Hematopoietic multipotent progenitor cell treated with erythropoietin and hydrocortisone succinate and interleukin-3 and kit ligand, for 6 days (in vitro differentiated cells): ENCODE measurements at places on chromosomes 13 and 19.
A peak's percentile ranks its signal among the peaks of the same experiment; 100 is the strongest.

- no peak for DNase-seq
Observed at GRCh38 chr19:41924151-41925145, 3.8 kb downstream of the ERFL start.

DNA sequence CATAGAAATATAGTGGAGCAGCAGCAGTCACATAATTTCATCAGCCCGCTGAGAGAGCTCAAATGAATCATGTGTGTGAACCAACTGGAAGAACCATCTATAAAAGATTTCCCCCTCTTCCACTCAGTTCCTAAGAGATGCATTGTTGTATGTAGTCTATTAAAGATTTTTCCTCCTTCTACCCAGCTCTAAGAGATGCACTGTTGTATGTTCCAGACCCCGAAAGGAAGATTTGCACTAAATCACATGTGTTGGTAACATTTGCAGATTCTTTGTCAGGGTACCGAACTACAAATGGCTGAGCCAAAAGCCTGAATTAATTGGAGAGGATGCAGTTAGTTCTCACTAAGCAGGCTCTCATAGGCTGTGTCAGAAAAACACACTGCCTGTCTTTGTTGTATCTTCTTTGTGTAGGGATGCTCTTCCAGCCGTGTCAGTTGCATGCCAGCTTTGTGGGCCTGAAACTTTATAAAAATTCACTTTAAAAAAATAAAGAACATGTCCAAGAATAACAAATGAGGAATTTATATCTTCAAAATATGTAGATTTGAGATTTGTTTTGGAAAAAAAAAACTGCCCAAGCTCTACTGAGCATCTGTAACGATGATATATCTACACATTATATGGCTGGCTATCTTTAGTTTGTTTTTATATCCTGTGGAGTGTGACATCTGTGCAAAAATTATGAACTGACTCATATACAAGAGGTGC, 223.1 kb downstream of the MZT1 start:
- DNase-seq, result no peak

- no peak for DNase-seq
Observed at GRCh38 chr13:51044023-51044665, 66.9 kb downstream of the C13orf42 start.

DNA sequence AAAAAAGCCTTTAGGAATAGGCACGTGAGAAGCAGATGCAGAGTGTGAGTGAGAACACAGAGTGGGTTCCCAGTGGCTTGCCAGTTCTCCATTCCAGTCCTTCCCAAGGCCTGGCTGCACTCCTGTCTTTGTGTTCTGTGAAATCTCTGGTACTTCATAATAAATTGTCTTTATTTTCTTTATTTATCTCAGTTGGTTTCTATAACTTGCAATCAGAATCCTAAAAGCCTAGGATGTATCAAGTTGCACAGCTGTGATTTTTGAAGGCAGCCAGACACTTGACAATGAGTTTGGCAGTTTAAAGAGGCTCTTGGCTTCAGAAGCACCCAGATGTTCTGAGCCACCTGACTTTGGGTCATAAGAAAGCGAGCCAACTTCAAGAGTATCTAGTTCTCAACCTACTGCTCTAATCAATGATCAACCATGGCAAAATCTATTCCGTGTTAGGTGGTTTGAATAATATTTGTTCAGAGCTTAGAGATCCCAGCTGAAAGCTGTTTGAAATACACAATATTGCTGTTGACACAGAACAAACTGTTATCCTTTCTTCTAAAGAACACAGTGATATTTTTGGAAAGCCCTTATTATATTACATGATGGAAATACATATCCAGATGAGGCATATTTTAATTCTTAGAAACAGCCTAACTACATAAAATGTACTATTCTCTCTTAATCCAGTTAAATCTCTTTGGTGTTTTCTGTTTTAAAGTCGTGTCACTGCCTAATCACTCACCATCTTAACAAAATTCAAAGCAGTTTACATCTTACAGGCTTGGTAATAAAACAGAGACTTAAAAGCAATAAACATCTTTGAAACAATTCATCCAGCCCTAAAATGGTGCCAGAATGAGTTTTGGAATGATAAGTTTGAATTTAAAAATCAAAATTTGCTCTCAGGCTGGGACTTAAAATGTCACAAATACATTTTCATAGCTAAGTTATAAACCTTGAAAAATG, 483.0 kb upstream of the NBEA start:
- DNase-seq, result no peak

GRCh38 chr13:83536153-83536552, 346.1 kb downstream of the SLITRK1 start:
- no peak for DNase-seq

DNA sequence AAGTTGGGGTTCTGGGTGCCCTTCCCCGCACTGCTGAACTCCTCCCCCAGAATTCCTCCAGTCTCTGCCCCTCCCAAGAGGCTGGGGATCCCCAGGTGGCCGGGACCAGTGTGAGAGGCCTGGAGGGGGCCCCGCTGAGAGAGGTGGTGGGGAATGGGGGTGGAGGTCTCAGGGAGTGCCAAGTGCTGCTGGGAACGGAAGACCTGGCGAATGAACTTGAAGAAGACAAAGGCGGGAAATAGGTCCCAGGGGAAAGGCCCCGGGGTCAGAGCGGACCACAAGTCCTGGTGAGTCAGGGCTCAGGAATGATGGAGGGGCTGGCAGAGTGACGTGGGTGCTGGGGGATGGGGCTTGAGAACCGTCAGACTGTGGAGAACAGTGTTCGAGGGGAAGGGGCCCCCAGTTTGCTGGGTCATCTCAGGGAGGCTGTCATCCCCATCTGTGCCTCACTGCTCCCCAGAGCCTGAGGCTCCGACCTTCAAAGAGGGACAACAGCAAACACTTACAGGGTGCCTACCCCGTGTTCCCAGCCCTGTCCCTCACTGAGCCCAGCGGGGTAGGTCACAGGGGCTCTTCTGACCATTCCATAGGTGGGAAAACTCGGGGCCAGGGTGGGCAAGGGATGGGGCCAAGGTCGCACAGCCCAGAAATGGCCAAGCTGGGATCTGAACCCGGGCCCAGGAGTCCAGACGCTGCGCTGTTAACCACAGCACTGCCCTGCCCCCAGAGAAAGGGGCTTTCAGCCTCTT, 16.0 kb upstream of the SEMA6B start:
- DNase-seq, result no peak

GRCh38 chr19:42111811-42112210, 20.4 kb downstream of the POU2F2 start:
- no peak for DNase-seq

DNA sequence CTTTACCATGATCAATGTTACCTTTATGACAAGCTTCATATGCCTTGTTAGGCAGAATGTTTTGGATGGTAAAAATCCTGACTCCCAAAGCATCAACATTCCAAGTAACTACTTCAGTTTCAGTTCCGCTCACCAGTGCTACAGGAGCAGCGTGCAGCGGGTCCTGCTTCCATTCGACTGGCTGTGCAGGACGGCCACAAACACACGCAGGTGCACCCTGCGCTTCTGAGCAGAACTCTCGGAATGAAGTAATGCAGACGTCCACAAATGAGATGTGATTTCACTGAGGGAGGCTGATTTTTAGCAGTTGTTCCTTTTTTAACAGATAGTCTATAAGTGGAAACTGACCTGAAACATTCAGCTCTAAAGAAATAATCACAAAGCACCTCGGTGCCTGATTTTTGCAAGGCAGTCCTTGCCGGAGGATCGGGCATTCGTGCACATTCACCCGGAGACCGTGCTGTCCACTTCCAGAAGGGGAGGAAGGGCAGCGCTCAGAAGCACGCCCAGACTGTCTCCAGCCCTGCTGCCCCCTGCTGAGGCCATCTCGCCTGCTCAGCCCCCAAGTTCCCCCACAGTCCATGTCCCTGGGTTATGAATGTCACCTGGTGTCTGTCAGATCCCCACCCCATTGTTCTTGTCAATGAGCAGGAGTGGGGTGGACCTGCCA, 85.8 kb downstream of the RAB20 start:
- no peak for DNase-seq

GRCh38 chr13:81104035-81104715, 763.2 kb upstream of the SPRY2 start:
- DNase-seq, result no peak

DNA sequence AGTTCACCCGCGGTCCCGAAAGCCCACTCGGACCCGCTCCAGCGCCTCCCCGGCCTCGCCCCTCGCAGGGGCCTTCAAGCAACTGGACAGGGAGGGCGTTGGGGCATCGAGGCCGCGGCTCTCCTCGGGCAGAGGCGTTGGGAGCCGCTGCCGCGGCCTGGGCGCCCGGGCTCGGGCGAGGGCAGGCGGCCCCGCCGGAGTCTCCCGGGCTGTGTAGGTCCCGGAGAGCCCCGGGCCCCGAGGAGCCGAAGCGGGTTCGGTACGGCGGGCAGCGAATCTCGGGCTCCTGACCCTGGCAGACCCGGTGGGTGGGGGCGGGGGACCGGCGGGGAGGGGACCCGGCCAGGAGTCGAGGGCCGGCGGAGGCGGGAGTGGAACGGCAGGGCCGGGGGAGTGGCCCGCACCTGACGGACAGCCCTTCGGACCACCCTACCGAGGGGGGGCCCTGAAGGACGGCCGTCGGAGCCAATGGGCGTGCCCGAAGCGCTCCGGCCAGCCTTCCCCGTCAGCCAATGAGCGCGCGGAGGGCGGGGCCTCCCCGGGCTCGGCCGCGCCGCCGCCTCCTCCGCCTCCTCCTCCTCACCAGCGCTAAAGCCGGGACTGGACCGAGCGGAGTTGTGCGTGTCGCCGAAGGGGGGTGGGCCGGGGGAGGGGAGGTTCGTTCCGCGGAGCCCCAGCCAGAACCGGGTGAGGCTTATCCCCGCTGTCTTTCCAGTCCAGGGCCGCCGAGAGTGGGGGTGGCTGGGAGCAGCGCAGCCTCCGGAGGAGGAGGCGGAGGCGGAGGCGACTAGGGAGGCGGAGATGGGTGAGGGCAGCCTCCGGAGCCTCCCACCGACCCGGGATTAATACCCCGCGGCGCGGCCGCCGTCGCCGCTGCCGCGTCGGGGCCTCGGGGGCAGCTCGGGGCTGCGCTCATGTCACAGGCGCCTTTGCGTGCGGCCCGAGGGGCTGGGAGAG, at the start of gene ZMYM2:
Gene ZMYM2 (plus strand): TSS at position 573 of the 957 bp plus-strand sequence. CDS start 34,346 bp downstream, outside the sequence.
- DNase-seq, result peak; percentile 97

DNA sequence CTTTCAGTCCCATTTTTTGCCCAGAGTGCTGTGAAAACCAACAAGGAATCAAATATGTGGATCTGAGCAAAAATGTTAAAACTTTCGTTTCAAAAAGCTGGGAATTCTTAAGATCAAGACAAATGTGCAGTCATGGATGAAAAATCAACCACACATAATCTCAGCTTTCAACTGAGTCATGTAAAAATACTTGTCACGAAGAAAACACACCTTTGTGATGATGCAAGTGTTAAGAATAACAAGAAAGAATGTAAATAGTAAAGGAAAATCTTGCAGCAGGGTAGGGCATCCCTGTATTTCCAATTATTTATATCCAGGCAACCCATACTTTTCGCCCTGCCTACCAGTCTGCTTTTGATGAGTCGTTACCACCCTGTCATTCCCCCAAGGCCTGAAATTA, 27.4 kb upstream of the DCLK1 start:
- no peak for DNase-seq

- no peak for DNase-seq
Observed at GRCh38 chr19:45457776-45458175, 10.0 kb upstream of the FOSB start.

DNA sequence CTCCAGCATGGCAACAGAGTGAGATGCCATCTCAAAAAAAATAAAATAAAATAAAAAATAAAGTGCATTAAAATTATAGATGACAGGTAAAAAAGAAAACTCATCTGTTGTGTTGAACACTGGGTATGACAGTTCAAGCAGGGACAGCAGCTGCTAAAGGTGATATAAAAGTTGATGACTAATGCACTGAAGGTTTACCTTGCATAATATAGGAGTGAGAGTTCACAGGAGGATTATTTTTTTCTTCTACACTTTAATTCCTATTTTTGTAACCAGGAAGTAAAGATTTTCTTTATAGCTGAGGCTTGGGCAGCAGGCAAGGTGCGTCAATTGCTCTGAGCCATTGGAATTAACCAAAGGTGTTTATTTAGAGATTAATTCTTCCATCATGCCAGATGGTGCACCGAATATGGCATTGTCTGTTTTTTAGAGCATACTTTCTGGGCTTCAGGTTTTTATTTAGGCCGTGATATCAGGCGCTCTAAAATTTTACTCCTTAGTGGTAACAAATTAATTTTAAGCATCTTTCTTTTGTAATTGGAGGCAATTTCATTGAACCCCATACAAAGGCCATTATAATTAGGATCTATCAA, 337.0 kb upstream of the SLC10A2 start:
- DNase-seq, result no peak

GRCh38 chr13:60617991-60618733, 221.1 kb downstream of the TDRD3 start:
- DNase-seq, result no peak

GRCh38 chr13:96499656-96500055, 409.7 kb downstream of the HS6ST3 start:
- DNase-seq, result no peak

DNA sequence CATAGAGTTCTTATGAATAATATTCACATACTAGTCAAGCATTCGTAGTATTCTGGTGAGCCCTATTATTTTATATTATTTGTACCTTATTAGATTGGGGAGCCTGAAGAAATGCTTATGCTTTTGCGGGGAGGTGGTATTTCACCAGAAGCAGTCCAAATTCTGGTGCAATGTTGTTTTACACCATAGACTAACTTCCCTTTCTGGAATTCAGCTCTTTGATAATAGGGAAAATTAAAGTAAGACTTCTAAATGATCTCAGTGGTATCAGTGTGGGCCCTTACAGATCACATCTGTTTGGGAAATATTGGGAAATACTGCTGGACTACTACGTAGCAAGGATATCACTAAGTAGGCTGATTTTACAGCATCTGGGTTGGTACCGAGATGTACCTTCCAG, 34.2 kb downstream of the KCTD12 start:
- DNase-seq, result no peak

DNA sequence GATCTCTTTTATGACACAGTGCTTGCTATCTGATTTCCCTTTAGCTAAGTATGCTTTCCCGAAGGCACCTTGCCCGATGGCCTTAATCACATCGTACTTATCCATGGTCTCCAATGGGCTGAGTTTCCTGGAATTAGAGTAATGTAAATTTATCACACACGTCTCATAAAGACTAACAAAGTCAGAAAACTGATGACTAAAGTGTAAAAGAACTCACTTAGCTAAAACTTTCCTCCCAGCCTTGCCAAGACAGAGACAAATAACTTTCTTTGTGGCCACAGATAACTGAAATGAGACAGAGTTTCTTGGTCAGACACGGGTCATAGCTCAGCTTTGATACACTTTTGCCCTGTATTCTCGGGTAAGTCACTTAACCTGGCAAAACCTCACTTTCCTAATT, 1.5 kb downstream of the NEK5 start:
- DNase-seq, result no peak

- DNase-seq, result no peak
Observed at GRCh38 chr13:67827992-67828391, 597.9 kb upstream of the PCDH9 start.
